Sigmoid colon (tissue), 7 donors: ENCODE measurements at places on chromosomes 2 and 18. TPM values are rescaled to one million over a fixed set of nuclear protein-coding genes. Genes with fewer than 3 reads are reported as not detected.

Gene CD207
- 0.06 TPM for polyA plus RNA-seq

Gene KCNIP3
- polyA plus RNA-seq, result 1.8 TPM

Gene SERPINB4
- polyA plus RNA-seq, result 0.07 TPM

Gene CWC22
- 7.2 TPM for polyA plus RNA-seq

Gene C2orf66
- not detected for polyA plus RNA-seq

Gene WNT10A
- not detected for polyA plus RNA-seq

Gene TFCP2L1
- 35.5 TPM for polyA plus RNA-seq

Gene TMEM169
- polyA plus RNA-seq, result not detected

Gene EMILIN1
- polyA plus RNA-seq, result 4.8 TPM

Gene IL1A
- 0.73 TPM for polyA plus RNA-seq

Gene LBX2
- 2.4 TPM for polyA plus RNA-seq

Gene CRYGC
- not detected for polyA plus RNA-seq

Gene IKZF2
- polyA plus RNA-seq, result 0.46 TPM

Gene REEP1
- polyA plus RNA-seq, result 4.5 TPM

Gene SERPINB13
- polyA plus RNA-seq, result 0.01 TPM

Gene NT5DC4
- 0.89 TPM for polyA plus RNA-seq

Gene ZSWIM2
- not detected for polyA plus RNA-seq

Gene NCKAP5
- polyA plus RNA-seq, result 3.7 TPM

Gene MSGN1
- 0.41 TPM for polyA plus RNA-seq

Gene CYBRD1
- 7.6 TPM for polyA plus RNA-seq

Gene CACNB4
- polyA plus RNA-seq, result 0.26 TPM

Gene SCN7A
- polyA plus RNA-seq, result 0.23 TPM

Gene ASIC4
- not detected for polyA plus RNA-seq

Gene ATP6V1B1
- not detected for polyA plus RNA-seq

Gene RNU2-63P
- not detected for polyA plus RNA-seq

Gene NOL4
- polyA plus RNA-seq, result 0.60 TPM

Gene FAM161A
- 0.46 TPM for polyA plus RNA-seq

Gene CAPN14
- not detected for polyA plus RNA-seq

Gene AP1S3
- 3.0 TPM for polyA plus RNA-seq

Gene SNORC
- 13.2 TPM for polyA plus RNA-seq

Gene CRYBA2
- 5.5 TPM for polyA plus RNA-seq

Gene BOLL
- polyA plus RNA-seq, result not detected

Gene VWC2L
- not detected for polyA plus RNA-seq

Gene CIDEA
- polyA plus RNA-seq, result 4.2 TPM

Gene RAX
- polyA plus RNA-seq, result not detected

Gene INO80C
- polyA plus RNA-seq, result 34.8 TPM

Gene ROCK2
- 16.8 TPM for polyA plus RNA-seq

Gene SIX3
- polyA plus RNA-seq, result not detected

Gene CAVIN2
- 15.6 TPM for polyA plus RNA-seq

Gene FAM110C
- 24.6 TPM for polyA plus RNA-seq

Gene ACMSD
- not detected for polyA plus RNA-seq

Gene DBI
- 1,072 TPM for polyA plus RNA-seq

Gene GCG
- 10.6 TPM for polyA plus RNA-seq
